Activated CD8-positive, alpha-beta memory T cell treated with anti-CD3 and anti-CD28 coated beads for 1 hour (primary cell): ENCODE measurements at places on chromosomes 4 and X.

GRCh38 chr4:139523076-139523475, 32.9 kb downstream of the SETD7 start:
- no peak for DNase-seq

DNA sequence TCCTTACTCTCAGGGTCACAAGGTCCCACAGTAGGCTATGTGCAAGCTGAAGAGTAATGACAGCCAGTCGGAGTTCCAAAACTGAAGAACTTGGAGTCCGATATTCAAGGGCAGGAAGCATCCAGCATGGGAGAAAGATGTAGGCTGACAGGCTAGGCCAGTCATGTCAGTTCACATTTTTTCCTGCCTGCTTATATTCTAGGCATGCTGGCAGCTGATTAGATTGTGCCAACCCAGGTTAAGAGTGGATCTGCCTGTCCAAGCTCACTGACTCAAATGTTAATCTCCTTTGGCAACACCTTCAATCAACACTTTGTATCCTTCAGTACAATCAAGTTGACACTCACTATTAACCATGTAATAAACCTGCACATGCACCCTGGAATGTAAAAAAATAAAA, 960.9 kb upstream of the HS3ST1 start:
- DNase-seq, result no peak

DNA sequence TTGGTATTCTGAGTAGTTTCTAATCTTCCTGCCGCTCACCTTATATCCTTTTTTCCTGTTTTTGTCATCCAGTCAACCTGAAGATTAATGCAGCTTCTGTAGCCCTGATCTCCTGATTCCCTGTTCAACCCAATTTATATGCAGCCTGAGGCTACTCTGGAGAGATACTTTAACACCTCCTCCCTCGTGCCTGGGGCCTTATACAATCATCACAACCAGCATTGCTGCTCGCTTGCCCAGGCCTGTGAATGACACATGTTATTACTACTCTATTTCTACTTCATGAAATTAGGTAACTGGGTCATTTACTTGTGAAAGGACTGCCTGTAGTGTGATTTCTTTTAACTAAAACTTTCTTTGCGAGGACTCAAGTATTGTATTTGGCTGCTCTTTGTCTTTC, 33.7 kb upstream of the WDR17 start:
- DNase-seq, result no peak

- no peak for DNase-seq
Observed at GRCh38 chrX:111110098-111110775, 14.2 kb downstream of the PAK3 start.

DNA sequence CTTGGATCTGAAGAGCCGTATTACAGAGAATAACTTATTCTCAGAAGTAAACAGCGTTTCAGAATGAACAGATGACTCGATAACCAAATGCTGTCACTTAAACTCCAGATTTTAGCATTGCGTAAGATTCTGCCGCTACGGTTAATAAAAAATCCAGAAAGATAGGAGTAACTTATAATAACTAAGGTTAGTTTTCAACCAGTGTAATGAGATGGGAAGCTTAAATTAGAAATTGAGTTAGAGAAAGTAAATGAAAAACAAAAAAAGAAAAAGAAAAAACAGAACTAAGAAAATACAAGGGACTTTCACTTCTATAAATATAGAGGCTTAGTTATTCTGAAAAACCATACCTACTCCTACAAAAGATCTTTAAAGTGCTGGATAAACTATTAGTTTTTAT, 13.1 kb upstream of the PARM1 start:
- no peak for DNase-seq

DNA sequence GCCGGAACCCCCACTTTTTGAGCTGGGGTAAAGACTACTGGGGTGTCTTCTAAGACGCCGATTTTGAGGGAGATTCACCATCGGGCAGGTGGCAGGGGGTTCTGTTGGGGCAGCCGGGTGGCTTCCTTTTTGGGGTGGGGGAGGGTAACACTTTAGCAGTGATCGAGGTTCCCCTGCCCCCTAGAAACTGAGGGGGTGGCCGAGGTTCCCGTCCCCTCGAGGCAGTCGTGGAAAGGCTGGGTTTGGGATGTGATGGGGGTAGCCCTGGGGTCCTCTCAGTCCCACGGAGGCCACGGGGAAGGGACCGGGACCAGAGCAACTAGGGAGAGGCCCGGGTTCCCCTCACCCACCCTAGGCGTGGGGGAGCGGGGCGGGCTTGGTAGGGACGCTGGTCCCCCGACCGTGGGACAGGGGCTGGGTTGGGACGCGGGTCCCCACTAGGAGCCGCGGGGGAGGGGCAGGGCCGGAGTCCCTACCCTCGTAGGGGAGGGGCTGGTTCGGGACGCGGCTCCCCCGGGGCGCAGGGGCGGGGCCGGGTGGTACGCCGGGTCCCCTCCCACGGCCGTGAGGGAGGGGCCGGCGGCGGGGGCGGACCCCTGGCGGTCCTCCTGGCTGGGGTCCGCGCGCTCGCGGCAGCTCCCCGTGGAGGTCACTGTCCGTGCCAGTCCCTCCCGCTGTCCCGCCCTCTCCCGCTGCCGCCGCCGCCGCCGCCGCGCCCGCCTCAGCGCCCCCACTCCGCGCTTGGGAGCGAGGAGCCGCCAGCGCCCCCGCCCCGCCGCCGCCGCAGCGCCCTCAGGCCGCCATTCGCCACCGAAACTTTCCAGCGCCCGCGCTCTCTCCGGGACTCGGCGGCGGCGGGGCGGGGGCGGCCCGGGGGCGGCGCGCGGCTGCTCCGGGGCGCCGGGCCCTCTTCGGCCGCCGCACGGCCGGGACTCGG, at the start of gene TBL1X:
Gene TBL1X, plus strand, starts transcription at position 624 of the 937 bp plus-strand sequence. CDS start 188,529 bp downstream, outside the sequence.
- no peak for DNase-seq

- no peak for DNase-seq
Observed at GRCh38 chr4:39568805-39569204, 41.6 kb upstream of the UGDH start.

DNA sequence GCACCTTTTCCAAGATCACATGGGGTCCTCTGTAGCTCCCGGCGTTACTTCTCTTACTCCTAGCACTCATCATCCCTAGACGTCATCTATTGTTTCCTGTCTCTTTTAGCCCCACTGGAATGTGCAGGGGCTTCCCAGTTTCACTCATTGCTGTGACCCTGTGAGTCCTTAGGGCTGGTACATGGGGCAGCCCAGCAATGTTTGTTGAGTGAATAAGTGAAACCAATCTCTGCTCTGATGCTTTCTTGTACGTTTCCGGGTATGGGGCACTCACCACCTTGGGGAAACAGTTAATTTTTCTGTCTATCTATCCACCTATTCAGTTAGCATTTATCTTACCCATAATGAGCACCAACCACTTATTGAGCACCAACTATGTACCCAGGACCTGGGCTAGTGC, 16.1 kb downstream of the MSX1 start:
- no peak for DNase-seq

GRCh38 chrX:93874554-93874953, 200.5 kb downstream of the FAM133A start:
- DNase-seq, result no peak

GRCh38 chr4:134634301-134634700, 432.7 kb upstream of the PABPC4L start:
- DNase-seq, result no peak

DNA sequence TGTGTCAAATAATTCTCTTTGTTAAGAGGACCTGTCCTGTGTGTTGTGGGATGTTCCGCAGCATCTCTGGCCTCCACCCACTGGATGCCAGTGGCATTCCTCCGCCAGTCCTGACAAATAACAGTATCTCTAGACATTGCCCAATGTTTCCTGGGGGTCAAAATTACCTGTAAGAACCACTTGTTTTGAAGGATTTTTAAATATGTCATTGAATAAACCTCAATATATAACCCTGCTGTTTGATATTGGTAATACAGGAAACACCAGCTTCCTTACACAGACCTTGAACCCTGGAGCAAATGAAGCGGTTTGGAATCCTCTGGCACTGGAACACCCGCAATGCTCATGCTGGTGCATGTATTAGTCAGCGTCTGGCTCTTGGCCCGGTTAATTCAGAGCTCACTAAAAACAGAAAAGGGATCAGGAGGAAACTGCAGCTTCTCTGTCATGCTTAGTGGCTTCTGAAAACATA, 101.3 kb downstream of the TBL1X start:
- no peak for DNase-seq

- DNase-seq, result no peak
Observed at GRCh38 chrX:26922278-26922677, 540.9 kb downstream of the PPP4R3C start.

GRCh38 chr4:185033950-185034349, 15.7 kb downstream of the HELT start:
- no peak for DNase-seq

DNA sequence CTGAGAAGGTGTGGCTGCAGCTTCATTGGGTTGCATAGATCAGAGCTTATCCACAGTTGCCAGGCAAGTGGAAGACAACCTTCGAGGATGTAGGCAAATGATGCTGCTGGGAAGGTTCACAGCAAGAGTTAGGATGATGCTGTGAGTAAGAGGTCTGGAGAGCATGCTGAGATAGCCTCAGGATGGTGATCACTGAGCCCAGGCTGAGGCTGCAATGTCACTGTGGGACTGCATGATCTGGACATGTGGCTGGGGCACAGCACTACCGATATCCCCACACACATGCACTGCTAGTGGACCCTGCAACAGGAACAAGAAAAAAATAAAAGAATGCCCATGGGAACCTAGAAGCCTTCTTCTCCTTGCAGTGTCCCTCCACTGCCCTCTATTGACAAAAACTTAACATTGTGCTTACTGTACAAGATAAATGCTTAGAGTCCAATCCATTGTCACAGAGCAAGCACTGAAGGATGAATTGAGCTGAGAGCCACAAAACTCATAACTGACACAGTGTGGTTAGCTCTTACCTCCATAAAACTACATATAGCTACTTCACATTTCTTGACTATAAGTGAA, 105.6 kb downstream of the CNKSR2 start:
- DNase-seq, result no peak

DNA sequence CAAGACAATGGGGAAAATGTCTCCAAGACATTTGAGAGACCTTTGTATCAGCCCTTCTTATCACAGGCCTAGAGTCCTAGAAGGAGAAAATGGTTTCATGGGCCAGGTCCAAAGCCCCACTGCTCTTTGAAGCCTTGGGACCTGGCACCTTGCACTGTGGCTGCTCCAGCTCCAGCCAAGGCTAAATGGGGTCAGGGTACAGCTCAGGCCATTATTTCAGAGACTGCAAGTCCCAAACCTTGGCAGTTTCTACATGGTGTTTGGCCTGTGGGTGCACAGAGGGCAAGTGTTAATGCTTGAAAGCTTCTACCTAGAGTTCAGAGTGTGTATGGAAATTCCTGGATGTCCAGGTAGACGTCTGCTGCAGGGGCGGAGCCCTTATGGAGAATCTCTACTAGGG, 28.5 kb downstream of the SHROOM3 start:
- DNase-seq, result no peak

- no peak for DNase-seq
Observed at GRCh38 chr4:107951551-107951950, 20.2 kb downstream of the CYP2U1 start.

GRCh38 chrX:34915463-34916225, 27.0 kb upstream of the FAM47B start:
- no peak for DNase-seq

- no peak for DNase-seq
Observed at GRCh38 chr4:142940425-142941330, 94.6 kb upstream of the INPP4B start.

DNA sequence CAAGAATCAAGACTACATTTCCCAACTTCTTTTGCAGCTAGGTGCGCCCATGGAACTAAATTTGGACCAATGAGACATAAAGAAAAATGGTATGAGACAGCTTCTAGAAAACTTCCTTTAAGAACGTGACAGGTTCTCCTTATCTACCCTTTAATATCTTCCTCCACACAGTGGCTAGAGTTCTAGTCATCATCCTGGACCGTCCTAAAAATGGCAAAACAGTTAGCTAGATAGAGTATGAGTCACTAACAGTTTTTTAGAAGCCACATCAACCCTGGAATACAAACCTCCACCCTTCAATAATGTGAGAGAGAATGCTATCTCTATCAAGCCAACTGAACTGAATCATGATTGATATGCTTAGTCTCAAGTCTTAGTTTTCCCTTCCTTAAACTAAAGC, 267.9 kb upstream of the SLC7A11 start:
- no peak for DNase-seq

- no peak for DNase-seq
Observed at GRCh38 chr4:156837625-156838345, 133.8 kb downstream of the PDGFC start.

DNA sequence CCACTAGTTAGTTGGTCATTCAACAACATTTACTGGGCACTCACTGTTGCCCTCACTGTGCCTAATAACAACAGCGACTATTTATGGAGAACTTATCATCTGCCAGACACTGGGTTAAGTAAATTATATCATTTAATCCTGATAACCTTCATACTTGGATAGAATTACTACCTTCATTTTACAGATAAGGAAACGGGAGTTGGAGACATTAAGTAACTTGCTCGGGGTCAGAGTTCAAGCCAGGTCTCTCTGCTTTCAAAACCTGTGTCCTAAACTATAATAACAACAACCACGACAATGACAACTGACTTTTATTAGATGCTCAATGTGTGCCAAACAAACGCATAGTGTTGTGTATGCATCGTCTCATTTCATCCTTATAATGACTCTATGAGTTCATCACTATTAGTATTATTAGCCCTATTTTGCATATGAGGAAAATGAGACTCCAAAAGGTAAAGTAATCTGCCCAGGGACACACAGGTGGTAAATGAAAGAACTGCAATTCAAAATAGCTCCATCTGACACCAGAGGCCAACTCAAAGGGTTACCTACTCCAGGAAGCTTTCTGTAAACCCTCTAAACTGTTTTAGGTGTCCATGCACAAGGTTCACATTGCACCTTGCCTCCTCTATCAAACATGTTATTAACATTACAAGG, 98.4 kb upstream of the ACSL4 start:
- no peak for DNase-seq

DNA sequence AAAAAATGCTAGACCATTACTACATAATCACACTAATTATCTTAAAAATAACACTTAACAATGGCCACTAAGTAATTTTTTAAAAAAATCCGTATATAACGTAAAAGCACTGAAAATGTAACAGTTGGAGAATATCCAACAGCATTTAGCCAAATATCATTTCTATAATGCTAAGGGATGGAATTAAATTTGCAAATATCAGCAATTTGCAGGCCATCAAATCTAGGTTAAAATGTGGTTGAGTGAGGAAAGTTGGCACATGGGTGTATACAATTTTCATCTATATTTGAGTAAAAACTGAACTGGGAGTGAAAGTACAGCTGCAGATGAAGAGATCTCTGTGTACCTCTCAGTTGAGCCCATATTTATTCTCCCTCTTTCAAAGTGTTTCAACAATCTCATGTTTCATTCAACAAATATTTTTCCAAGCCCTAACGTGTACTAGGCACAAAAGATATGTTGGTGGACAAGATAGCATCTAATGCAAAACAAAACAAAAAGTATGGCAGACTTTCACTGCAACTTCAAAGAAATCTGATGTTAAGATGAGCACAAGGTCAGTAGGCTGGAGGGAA, 63.0 kb downstream of the MBNL3 start:
- DNase-seq, result no peak

DNA sequence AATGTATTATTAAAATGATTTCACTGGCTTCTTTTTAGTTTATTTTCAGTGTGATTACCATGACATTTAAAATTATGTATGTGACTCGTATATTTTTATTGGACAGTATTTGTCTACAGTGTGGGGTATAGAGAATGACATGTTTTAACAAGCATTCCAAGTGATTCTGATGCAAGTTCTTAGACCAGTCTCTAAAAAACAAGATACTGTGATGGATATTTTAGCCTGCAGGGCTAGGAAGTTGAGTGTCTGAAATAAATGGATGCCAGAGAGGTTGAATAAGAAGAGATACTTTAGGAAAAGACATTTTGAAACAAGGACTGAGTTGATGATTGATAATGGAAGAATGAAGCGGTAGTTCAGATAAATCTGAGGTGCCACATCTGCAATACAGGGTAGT, 3.5 kb upstream of the MAD2L1 start:
- no peak for DNase-seq
